ENCODE measurements at places on chromosomes 12 and 14.

GRCh38 chr14:85482552-85482951 is 47.4 kb upstream of the FLRT2 start:
- DNase-seq, result no peak

DNA sequence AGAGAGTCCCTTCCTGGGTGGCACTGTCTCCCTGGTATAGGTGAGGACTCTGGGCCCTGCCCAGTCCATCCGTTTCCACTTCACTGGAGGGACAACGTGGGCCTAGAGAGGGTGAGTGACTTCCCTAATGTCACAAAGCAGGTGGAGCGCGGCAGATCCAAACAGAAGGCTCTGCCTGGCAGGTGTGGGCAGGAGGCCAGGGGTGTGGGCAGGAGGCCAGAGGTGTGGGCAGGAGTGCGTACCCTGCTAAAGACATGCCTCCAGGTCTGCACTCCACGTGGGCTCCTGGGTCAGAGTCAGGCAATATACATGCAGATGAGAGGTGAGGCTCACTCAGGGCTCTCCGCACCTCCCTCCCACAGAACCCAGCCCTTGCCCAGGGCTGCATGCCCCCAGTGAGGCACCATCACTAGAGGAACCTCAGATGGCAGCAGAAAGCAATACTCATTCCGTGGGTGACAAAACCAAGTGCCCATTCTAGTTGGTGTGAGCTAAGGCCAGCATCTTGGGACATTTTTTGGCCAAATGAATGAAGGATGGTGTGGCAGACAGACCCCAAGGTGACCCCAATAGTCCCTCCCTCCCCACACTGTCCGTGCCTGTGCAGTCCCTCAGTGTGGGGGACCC is 271.6 kb upstream of the RTL1 start:
- no peak for DNase-seq

DNA sequence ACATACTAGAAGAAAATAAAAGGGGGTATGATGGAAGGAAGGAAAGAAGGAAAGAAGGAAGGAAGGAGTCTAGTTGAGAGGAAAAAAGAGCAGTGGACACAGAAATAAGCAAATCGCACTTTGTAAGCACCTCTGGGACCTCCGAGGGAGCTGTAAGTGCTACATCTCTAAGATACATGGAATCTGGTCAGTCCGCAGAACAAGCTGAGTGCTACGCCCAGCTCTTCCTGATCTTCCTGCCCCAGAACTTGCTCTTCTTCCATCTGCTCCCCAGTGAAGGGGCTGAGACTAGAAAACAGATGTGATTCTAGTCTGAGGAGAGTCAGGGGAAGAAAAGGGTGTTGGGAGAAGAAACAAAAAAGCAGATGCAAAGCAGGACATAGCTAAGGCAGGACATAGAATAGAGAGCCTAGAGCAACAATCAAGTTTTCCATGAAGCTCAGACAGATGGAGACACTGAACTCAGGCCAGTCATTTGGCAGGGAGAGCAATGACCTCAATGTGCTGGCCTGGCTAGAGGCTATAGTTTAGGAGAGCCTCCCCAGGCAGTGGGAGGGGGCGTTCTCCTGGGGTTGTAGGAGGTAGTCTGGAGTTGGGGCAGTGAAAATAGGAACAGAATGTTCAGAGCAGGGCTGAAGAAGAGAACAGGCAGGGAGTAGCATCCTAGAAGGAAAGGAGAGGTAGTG is 1.7 kb upstream of the MFAP5 start:
- DNase-seq, result no peak

GRCh38 chr14:50601394-50601793 is 41.4 kb downstream of the ATL1 start:
- DNase-seq, result no peak

GRCh38 chr12:108560321-108560721 is 652 bp downstream of the SART3 start:
- DNase-seq, result no peak

GRCh38 chr14:100142073-100143040 is 17.1 kb downstream of the DEGS2 start:
- no peak for DNase-seq
